ENCODE measurements at places on chromosomes 13 and 19.
A peak's percentile ranks its signal among the peaks of the same experiment; 100 is the strongest.

GRCh38 chr13:73481886-73482445, 423.2 kb downstream of the KLF5 start:
- DNase-seq: no peak

DNA sequence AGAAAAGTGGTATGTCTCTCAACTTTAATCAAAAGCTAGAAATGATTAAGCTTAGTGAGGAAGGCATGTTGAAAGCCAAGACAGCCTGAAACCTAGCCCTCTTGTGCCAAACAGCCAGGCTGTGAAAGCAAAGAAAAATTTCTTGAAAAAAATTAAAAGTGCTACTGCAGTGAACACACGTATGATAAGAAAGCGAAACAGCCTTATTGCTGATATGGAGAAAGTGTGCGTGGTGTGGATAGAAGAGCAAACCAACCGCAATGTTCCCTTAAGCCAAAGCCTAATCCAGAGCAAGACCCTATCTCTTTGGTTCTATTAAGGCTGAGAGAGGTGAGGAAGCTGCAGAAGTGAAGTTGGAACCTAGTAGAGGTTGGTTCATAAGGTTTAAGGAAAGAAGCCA, 96.4 kb downstream of the ZDHHC20 start:
- no peak for DNase-seq

DNA sequence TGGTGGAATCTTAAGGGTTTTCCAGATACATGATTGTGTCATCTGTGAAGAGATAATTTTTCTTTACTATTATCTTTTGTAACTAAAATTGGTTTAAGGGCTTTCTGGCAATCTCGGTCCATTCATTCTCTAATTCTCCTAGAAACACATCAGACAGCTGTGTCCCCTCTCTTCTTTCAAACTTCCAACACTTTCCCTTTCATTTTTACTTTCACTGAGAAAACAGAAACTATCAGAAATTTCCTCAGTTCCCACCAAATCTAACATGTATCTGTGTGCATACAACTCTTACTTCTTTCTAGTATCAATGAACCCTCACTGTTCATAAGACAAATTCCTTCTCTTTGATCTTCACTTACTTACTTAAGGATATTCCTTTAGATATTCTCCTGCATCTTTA, 40.2 kb downstream of the KCNRG start:
- DNase-seq: no peak

DNA sequence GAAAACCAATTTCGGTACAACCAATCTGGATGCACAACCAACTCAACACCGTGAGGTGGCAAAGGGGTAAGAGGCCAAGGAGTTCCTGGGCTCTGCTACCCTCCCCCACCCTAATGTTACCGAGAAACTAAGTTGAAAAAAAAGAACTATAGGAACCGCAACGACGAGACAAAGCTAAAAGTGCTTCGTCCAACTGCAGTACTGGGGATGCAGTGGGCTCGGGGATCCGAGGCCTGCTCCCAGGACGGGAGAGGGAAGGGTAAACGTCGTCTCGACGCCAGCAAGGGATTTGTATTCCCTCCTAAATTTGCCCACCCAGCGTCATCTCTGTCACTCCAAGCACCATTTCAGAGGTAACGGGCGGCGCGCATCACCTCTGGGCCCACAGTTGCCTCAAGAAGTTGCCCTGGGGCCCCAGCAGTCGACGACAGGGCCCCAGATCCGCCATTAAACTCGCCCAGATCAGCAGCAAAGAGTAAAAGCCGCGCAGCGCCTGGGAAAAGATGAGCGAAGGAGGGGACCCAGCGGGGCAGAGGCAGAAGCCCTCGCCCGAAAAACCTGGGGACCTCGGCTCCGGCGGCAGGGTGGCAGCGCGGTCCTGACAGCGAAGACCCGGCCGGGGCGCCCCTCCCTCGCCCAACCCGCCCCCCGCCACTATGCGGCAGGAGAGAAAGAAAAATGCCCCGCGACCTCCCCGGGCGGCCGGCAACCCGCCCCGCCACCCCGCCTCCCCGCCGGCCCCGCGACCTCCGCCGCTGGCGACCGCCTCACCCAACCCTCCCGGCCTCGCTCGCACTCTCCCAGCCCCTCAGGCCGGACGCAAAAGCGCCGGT, 752 bp downstream of the ZMYM5 start:
- DNase-seq: peak; percentile 32

- DNase-seq: peak; percentile 67
Measured at GRCh38 chr19:46714444-46715106, 2.3 kb downstream of the PRKD2 start.

DNA sequence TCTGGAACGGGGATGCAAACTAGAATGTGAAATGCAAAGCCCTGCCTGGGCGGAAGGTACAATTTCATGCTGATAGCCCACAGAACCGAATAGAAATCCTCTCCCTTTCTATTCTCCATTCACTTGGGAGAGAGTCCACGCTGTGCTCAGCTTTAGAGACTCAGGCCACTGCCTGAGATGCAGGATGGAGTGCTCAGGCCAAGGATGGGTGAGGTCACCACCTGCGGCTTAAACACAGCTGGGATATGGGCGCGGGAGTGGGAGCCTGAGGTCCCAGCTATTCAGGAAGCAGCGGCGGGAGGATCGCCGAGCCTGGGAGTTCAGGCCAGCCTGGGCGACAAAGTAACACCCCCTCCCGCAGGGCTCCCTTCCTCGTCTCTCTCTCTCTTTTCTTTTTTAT, 446 bp upstream of the ZNF83 start:
- no peak for DNase-seq

GRCh38 chr13:45205124-45205523, 4.3 kb upstream of the KCTD4 start:
- DNase-seq: no peak

GRCh38 chr13:40056898-40057619, 401.6 kb downstream of the COG6 start:
- no peak for DNase-seq

DNA sequence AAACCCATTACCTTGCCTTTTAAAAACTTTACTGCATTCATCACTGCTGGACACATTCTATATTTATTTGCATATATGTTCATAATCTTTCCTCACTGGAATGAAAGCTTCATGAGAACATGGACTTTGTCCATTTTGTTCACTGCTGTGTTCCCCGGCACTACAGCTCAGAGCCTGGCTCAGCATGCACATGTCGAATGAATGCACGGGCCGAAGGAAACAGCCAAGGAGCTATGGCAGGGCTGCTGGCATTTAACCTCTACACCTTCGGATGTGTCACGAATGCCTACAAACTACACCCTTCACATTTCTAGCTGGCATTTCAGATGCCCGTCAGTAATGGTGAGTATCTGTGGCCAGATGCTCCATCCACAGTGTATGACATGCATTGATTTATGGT, 7.6 kb downstream of the MTIF3 start:
- DNase-seq: no peak

DNA sequence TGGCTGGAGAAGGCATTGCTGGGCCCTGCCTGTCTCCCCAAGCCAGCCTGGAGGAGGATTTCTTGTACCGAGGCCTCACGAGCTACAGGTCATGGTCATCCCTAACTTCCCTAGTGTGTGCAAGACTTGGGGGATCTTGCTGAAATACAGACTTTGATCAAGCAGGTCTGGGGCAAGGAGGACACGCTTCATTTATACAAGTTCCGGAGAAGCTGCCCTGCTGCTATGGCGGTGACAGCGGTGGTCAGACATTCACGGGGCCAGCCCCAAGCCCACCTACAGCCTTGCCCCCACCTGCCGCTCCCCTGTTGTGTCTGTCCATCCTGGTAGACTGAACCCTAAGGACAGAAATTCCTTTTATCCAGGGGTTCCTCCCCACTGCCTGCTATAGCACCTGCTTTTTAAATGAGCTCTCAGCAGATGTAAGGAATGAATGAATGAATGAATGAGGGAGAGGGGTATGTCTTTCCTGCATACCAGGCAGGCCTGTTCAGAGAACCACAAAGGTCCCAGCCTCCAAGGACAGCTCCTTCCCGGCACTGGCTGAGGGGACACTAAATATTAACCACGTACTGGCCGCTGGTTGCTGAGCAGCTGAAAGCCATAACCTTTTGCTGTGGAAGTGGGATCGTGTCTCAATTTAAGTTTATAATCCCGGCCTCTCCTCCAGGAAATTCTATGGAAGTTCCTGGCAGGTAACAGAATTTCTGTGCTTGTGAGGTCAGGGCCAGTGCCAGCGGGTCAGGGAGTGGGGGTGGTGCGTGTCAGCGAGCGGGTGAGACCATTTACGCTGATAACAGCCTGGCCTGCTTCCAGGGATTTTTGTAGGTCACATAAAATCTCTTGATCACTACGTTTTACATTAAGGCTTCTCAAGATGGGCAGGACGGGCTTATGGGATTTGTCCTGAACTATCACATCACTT, 27.1 kb downstream of the TSSK6 start:
- DNase-seq: no peak

GRCh38 chr19:18123819-18124218, 26.2 kb downstream of the MAST3 start:
- no peak for DNase-seq

DNA sequence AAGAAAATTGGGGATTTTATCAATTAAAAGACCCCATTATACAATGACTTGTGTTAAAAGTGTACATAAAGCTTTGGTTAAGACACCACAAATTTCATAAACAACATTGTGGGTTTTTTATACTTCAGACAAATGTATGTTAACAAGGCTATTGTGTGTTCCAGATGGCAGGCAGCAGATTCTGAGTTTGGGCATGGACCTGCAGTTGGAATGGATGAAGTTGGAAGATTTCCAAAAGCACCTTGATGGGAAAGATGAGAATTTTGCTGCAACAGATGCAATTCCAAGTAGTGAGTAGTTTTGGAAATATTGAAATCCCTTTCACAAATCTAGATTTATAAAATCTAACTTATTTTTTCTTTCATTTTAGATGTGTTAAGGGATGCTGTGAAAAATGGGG, 25.4 kb downstream of the MPHOSPH8 start:
- DNase-seq: no peak

GRCh38 chr13:111969551-111970135, 97.3 kb upstream of the SOX1 start:
- no peak for DNase-seq

DNA sequence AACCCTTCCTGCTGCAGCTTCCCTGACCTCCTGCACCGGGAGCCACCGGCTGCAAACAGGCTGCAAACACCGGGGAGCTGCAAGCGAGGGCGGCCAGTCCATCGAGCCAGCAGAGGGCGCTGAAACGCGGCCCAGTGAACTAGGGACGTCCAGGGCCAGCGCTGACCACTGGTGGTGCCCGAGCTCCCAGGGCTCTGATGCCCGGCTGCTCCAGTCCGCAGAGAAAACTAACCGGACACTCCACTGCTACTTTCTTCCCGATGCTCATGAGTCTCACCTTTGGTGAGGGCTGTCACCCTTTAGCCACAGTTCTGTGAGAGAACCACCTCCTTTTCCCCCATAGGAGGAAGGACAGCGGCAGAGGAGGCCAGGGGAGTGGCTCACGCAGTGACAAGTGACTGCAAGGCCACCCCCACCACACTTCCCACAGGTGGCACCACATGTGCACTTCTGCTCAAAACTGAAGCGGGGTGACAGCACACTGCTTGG, 82.8 kb upstream of the MTIF3 start:
- DNase-seq: peak; percentile 15

- DNase-seq: no peak
Measured at GRCh38 chr13:45200701-45201232, at the start of gene KCTD4. TSS of gene KCTD4 (minus strand) at chr13:45201045. CDS start at chr13:45194567, 6,478 bp downstream.

GRCh38 chr13:27905650-27906049, 14.2 kb upstream of the PDX1 start:
- DNase-seq: no peak

DNA sequence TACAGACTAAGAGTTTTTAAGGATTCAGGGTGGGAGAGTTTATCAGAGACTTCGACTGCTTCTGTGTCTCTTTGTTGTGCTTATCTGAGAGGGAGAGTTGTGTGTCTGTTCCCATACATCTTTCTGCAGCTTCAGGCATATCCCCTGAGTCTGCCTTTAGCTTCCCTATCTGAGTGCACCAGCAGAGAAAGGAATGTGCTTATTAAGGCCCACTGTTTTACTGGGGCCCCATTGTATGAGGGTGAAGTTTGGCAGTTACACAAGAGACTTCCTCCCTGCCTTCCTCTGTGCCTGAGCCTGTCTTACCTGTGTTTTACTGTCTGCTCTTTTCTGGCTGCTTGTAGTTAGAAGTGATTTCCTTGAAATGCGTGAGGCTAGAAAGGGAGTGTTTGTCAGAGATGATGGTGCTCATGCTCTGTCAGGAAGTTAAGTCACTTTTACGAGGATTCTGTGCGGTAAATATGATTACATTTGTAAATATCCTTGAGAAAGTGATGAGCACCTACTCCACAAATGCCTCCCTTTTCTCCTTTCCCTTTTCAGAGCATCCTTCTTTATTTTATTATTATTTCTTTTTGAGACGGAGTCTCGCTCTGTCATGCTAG, 1228.9 kb upstream of the MIR17HG start:
- DNase-seq: no peak

- DNase-seq: peak; percentile 55
Measured at GRCh38 chr13:48731957-48732569, 78.3 kb downstream of the CYSLTR2 start.

GRCh38 chr13:27028683-27029480, 142.7 kb downstream of the USP12 start:
- DNase-seq: no peak

DNA sequence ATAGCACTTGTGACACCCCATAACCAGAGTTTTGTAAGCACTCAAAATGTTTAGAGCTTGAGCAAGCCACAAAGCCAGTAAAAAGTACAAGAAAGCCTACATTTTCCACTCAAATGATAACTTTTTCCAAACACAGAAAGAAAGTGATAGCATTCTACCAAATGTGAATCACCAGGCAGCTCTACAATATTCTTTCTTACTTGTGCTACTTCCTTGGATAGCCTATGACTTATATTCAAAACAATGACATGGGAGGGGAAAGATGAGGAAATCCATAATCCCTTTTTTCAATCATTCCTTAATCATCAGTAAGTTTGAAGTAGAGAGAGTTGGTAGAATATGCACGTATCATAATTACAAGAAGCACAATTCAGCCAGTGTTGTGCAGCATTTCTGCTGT, 650.8 kb upstream of the PCDH9 start:
- no peak for DNase-seq

DNA sequence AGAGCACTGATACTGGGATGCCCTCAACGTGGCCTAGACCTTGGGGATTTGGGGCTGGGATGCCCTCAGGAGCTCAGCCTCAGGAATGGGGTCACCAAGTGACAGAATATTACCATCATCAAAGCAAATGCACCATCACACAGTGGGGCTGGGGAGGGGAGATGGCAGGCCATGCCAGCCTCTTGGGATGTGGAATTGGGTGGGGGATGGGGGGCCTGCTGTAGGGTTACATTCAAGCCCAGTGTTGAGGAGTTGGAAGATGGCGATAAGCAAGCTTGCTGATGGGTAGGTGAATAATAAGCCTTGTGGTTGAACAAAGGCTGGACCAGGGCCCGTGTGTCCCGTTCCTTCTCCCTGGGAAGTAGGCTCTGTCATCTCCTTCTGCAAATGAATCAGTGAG, 69.1 kb upstream of the GPR12 start:
- DNase-seq: no peak

All from activated CD4-positive, alpha-beta T cell treated with anti-CD3 and anti-CD28 coated beads for 4 hours (primary cell).